Muscle of arm (tissue), 14 donors: ENCODE measurements at places on chromosomes 3 and 15. TPM values are rescaled to one million over a fixed set of nuclear protein-coding genes. Genes with fewer than 3 reads are reported as not detected.

- no peak for DNase-seq
Observed at GRCh38 chr3:66304293-66304692, 83.5 kb downstream of the SLC25A26 start.

- DNase-seq = no peak
Observed at GRCh38 chr3:64214381-64215018, 10.8 kb downstream of the PRICKLE2 start.

- DNase-seq = no peak
Observed at GRCh38 chr3:171660188-171660587, 150.1 kb downstream of the PLD1 start.

CACNA2D3 gene
- 1.3 TPM for polyA plus RNA-seq
